ENCODE measurements at places on chromosomes 2 and 18. TPM values are rescaled to one million over a fixed set of nuclear protein-coding genes. Genes with fewer than 3 reads are reported as not detected.
A peak's percentile ranks its signal among the peaks of the same experiment; 100 is the strongest.

DNA sequence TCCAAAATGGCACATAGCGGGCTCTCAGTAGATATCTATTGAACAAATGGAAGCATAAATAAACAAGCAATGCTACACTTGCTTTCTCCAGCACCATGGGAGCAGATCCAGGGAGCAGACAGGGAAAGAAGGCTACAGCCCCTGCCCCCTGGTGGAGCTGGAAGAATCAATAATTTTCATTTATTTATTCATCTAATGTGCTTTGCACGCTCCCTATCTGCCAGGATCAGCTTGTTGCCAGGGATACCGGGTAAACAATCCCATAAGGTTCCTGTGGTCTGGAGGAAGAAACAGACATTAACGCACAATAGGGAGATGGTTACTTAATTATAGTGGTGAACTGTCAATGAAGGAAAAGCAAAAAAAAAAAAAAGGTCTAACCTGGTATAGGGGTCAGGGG, 40.1 kb upstream of the CLASP1 start:
- ATAC-seq, result no peak

DNA sequence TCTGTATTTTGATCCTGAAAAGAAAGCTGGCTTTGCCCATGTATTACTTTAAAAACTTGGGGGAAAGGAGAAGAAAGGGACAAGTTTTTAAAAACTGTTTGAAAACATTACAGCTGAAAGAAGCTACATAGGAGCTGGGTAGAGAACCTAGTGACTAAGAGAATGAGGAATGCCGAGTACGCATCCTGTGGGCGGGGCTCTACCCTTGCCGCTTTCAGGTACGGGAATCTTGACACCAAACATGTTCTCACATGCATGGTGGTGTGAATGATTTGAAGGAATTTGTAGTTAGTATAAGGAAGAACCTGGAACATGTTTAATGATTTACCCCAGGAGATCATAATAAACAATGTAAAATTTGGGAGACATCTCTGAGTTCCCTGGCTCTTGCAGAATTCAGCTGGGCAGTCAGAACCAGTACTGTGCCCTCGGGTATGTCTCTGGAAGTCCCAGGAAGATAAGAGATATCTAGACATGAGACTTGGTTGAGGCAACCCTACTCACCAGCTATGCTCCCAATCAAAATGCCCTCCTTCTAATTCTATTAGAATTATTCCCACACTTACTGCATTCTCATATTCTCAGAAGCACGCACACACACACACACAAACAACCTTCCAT, 16.5 kb upstream of the TGFA start:
- ATAC-seq, result peak; percentile 95

- ATAC-seq, result no peak
Observed at GRCh38 chr18:1840878-1841277, 730.4 kb downstream of the METTL4 start.

- no peak for ATAC-seq
Observed at GRCh38 chr2:239383759-239384156, 17.1 kb downstream of the HDAC4 start.

- no peak for ATAC-seq
Observed at GRCh38 chr2:19744456-19745199, 157.2 kb downstream of the TTC32 start.

LYG2 gene
- not detected for total RNA-seq

PLGLB1 gene
- 0.64 TPM for total RNA-seq

NTSR2 gene
- not detected for total RNA-seq
